ENCODE measurements at places on chromosomes 2 and 18.

DNA sequence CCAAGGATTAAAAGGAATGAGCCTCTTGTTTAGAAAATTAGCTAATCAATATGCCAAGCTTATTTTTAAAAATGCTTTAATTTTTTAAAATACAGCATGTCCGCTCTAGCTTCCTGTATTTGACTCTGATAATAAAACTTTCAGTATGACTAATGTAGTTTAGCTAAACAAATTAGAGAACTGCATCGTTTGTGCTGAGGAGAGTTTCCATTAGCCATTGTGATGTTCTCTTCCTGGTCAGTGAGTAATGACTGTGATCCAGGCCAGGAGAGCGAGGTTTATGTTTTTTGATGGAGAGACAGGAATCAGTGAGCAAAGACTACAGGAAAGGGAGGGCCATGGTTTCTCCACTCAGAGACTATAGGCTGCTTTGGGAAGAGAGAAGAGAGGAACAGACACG is 237.2 kb upstream of the ETAA1 start:
- DNase-seq, result no peak

DNA sequence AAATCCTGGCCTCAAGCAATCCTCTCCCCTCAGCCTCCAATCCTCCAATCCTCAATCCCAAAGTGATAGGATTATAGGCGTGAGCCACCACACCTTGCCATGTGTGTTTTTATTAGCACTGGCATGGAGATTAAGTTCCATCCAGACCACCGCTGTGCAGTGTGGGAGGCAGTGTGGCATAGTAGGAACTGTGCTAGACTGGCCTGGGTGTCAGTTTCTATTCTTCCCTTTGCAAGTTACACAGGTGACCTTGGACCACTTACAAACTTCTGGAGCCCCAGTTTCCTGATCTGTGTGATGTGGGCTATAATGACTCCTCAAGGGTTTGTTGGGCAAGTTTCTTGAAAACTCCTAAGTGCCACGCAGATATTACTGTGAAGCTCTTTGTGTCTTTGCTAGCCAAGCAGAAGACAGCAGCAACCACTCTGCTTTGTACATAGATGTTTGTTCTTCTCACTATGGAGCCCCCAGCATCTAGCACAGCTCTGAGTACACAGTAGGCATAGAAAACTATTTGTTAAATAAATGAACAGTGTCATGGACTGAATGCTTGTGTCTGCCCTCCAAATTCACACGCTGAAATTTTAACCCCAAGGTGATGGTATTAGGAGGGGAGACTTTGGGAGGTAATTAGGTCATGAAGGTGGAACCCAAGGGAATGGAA is 93.0 kb downstream of the LBH start:
- no peak for DNase-seq

- DNase-seq, result no peak
Measured at GRCh38 chr2:6909431-6910385, 7.5 kb upstream of the RNF144A start.

GRCh38 chr2:28332696-28333095 is 60.0 kb upstream of the FOSL2 start:
- no peak for DNase-seq
